ENCODE measurements at places on chromosomes 4 and X. TPM values are rescaled to one million over a fixed set of nuclear protein-coding genes. Genes with fewer than 3 reads are reported as not detected.
A peak's percentile ranks its signal among the peaks of the same experiment; 100 is the strongest.

- peak; percentile 38 for DNase-seq
- H3K4me3 ChIP-seq = peak within 1 kb of the TSS; percentile 83
- H3K4me1 ChIP-seq = peaks cover 12% of the 10 kb centered on the region
- H3K27ac ChIP-seq = peak within 1 kb of the TSS; percentile 84
- H3K36me3 ChIP-seq = peaks cover 21% of the 10 kb centered on the region
Observed at GRCh38 chrX:154436983-154437752, at the start of gene GDI1. Gene GDI1, plus strand, starts transcription at chrX:154437154. Its CDS starts 101 bp downstream, at chrX:154437255.

DNA sequence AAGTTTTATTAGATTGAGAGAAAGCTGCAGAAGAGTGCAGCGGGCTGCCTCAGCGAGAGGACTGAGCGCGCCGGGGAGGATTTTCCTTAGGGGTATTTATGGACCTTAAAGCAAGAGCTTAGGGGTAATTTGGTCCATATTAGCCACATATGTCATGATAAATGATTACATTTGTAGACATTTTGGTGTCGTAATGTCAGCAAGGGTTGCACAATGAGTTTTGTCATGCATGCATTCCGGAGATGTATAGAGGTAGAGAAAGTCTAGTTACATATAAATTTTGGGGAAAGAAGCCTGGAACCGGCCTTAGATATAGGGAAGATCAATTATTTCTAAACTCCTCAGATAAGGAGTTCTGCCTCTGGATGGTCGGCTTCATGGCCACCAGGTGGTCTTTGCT lies 10.0 kb downstream of the MGST2 start:
- no peak overlapping the region for H3K27ac ChIP-seq
- H3K36me3 ChIP-seq = peaks cover 14% of the 10 kb centered on the region
- H3K4me1 ChIP-seq = peaks cover 19% of the 10 kb centered on the region

DNA sequence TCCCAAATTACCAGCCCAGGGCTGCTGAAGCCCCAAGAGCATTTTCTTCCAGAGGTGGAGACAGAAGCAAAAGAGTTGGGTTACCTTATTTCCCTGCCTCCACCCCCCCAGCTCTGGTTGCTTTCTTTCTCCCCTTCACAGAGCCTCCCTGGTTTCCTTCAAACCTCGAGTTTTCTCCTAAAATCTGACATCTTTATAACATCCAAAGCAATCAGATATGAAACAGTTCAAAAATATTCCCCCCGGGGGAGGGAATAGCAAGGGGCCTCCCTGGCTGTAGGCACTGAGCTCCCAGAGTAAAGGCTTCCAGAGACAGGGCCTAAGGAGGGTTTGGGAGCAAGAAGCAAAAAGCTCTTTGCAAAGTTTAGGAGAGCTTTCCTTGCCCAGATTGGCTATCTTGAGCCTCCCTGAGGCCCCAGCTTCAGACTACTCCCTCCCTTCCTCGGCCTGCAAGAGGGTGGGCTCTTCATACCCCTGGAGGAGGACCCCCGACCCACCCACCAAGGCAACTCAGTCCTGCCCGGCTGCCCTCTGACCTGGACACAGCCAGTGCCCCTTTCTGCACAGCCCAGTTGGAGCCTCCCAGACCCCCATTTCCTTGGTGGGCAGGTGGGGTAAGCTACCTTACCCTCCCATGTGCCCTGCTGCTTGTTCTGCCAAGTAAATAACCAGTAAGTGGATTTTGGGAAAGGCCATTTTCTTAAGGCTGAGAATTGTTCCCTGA lies 7.6 kb downstream of the MAMLD1 start:
- peaks cover 83% of the 10 kb centered on the region for H3K27me3 ChIP-seq
- peaks cover 24% of the 10 kb centered on the region for H3K4me1 ChIP-seq
- no peaks in the 10 kb centered on the region for H3K36me3 ChIP-seq
- no peak overlapping the region for H3K4me3 ChIP-seq
- DNase-seq = no peak

DNA sequence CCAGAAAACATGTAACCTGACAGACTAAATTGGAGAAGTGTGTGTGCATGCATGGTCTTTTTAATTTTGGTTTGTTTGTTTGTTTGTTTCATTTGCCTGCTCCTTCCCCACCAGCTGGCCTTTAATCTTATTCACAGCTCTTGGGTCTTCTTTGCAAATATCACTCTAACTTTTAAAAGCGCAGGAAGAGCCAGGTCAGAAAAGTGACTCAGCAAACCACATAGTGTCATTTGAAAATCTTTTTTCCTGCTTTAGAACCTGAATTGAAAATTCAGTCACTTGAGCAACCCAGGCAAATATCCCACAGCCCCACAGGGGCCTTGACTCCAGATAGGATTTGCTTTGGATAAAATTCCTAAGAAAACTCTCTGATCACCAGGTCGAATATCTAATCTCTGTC lies 4.6 kb downstream of the TMEM255A start:
- peaks cover 57% of the 10 kb centered on the region for H3K4me1 ChIP-seq
- DNase-seq = no peak
- H3K27me3 ChIP-seq = peaks cover 78% of the 10 kb centered on the region

DNA sequence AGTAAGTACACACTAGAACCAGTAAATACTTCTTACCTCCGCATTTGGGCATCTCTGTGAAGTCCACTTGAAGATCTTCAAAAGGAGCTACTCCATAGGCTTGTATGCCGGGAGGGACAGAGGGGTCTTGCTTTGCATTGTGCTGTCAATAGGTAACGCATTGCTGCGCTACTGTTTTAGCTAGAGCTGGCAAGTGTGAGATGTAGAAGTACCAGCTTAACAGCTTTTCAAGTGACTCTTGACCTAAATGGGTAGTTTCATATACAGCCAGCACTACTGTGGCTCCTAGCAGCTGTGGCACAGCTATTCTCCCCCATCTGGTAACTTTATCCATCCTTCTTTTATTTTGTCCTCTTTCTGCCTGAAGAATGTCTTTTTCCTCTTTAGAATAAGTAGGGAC lies 205.3 kb upstream of the KLF8 start:
- no peak overlapping the region for H3K27ac ChIP-seq
- H3K36me3 ChIP-seq = no peaks in the 10 kb centered on the region
- no peak overlapping the region for H3K4me3 ChIP-seq
- H3K27me3 ChIP-seq = no peaks in the 10 kb centered on the region
- DNase-seq = no peak
- H3K4me1 ChIP-seq = peaks cover 13% of the 10 kb centered on the region

DNA sequence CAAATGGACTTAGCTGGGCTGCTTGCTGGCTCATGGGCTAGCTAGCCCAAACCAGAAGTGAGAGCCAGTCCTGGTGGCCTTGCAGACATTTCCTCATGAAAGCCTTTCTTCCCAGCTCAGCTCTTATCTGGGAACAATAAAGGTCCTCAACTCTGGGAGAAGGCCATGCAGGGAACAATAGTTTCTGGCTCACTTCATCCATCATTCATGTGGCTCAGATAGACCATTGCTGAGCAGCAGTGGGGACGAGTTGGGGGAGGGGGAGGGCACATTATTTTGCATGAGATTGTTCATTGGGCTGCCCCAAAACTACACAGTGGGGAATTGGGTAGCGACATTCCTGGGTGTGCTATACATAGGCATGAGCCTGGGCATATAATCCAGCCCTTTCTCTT lies 47.6 kb downstream of the NHSL2 start:
- H3K4me3 ChIP-seq = peak overlapping the region; percentile 29
- no peak for DNase-seq
- H3K36me3 ChIP-seq = no peaks in the 10 kb centered on the region
- H3K27ac ChIP-seq = peak overlapping the region; percentile 99

DNA sequence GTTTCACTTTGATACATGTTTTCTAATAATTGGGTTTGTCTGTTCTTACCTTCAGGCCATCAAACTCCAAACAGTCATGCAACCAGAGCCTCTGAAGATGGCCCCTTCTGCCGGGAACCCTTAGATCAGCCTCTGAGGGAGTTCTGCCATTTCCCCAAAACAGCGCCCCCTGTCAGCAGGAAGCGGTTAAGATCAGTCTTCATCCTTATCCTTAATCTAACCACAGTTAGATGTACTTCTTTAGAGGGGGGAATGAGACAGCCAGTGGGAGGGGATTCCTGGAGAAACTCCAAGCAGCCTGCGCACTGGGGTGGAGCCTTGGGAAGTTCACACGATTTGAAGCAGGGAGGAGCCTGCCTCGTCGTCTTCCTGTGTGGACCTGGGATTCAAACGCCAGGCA lies 185.4 kb downstream of the INPP4B start:
- peaks cover 41% of the 10 kb centered on the region for H3K36me3 ChIP-seq
- H3K27ac ChIP-seq = no peak overlapping the region
- DNase-seq = peak; percentile 29
- peaks cover 6% of the 10 kb centered on the region for H3K27me3 ChIP-seq

- H3K4me1 ChIP-seq = peaks cover 7% of the 10 kb centered on the region
- no peaks in the 10 kb centered on the region for H3K36me3 ChIP-seq
- DNase-seq = no peak
- peaks cover 30% of the 10 kb centered on the region for H3K27me3 ChIP-seq
Observed at GRCh38 chr4:75630937-75631329, 605 bp upstream of the CDKL2 start.

DNA sequence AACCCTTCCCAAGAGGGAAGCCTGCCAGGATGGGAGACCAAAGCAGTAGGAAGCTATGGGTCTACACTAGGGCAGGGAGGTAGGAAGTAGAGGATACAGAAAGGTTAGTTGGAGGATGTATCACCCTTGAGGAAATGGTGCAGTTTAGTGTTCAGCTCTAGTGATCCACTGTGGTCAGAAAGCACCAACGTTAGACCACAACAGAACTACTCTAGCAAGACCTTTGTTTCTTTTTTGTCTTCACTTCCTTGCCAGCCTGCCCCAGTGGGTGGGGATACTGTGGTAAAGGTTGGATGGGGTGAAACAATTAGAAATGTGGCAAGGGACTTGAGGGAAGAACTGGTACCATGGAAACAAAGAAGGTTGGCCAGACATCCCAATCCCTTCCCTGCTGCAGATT lies 83.3 kb downstream of the DDIT4L start:
- no peak overlapping the region for H3K4me3 ChIP-seq
- no peaks in the 10 kb centered on the region for H3K36me3 ChIP-seq
- no peak overlapping the region for H3K27ac ChIP-seq
- no peak for DNase-seq

DNA sequence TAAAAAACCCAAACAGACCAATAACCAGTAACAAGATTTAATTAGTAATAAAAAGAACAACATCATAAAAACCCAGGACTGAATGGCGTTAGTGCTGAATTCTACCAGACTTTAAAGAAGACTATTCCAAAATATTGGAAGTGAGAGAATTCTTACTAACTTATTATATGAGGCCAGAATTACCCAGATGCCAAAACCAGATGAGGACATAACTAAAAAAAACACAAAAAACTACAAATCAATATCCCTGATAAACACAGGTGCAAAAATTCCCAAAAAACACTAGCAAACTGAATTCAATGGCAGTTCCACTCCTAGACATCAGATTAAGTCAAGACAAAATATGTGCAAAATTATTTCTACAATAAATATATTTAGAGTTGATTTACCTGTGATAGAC lies 400.1 kb upstream of the PABPC4L start:
- DNase-seq = no peak
- H3K27ac ChIP-seq = no peak overlapping the region
- H3K4me1 ChIP-seq = 0 out of 2 replicates have a peak, but pooled peaks cover 3% of the 10 kb centered on the region
- no peaks in the 10 kb centered on the region for H3K27me3 ChIP-seq
- H3K36me3 ChIP-seq = peaks cover 8% of the 10 kb centered on the region

GRCh38 chr4:71732706-71733105 lies 51.2 kb downstream of the GC start:
- no peak overlapping the region for H3K4me3 ChIP-seq
- no peaks in the 10 kb centered on the region for H3K4me1 ChIP-seq
- no peak overlapping the region for H3K27ac ChIP-seq
- peaks cover 53% of the 10 kb centered on the region for H3K36me3 ChIP-seq
- H3K27me3 ChIP-seq = peaks cover 3% of the 10 kb centered on the region
- no peak for DNase-seq

DNA sequence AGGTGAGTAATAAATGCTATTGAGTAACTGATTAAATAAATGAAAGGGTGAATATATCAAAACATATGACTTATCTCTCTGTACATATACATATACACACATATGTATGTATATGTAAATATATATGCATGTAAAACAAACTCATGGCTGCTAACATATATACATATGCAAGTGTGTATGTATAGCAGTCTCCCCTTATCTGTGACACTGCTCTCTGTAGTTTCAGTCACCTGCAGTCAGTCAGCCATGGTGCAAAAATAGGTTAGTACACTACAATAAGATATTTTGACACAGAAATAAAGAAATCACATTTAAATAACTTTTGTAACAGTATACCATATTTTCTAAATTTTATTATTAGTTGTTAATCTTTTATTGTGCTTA lies 467.4 kb downstream of the EPHA5 start:
- H3K36me3 ChIP-seq = no peaks in the 10 kb centered on the region
- no peak overlapping the region for H3K4me3 ChIP-seq
- no peaks in the 10 kb centered on the region for H3K27me3 ChIP-seq
- no peak overlapping the region for H3K27ac ChIP-seq
- H3K4me1 ChIP-seq = no peaks in the 10 kb centered on the region

DNA sequence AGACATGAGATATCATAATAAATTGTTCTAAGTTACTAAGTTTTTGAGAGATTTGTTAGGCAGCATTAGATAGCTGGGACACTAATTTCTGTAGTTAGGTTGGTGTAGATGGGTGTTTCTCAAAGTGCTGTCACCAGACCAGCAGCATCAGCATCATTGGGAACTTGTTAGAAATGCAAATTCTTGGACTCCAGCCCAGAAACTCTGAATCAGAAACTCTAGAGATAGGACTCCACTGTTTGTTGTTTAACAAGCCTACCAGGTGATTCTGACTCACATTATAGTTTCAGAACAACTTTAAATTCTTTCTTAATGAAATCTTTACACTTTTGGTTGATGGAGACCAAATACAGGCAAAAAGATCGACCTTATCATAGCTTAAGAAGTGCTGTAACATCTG lies 173.7 kb downstream of the PABPC4L start:
- no peaks in the 10 kb centered on the region for H3K27me3 ChIP-seq
- no peak for DNase-seq
- no peak overlapping the region for H3K27ac ChIP-seq
- H3K36me3 ChIP-seq = no peaks in the 10 kb centered on the region

DNA sequence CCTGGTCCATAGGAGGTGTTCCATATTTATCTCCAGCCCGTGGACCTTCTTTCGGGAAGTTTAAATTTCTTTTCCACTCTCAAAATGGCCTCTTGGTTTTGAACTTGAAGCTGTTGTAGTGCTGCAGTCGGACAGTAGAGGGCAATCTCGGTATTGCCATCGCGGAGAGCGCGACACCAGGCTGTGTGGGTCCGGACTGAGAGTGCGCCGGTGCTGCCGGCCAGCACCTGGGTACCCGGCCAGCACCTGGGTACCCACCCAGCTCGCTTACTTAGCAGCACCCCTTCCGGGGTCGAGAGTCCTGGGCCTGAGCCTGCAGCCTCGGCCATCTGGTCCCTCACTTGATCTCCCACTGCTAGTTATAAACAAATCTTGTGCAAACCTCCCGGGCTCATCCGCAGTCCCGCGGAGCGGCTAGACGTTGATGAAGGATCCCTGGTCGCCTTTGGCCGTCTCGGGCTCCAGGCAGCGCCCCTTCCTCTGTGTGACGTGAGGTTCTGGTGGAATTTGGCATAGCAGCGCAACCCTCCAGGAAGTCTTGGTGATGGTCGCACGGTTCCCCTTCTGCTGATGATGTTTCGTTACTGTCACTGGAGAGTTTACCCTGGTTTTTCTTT lies 18.0 kb downstream of the FAM9A start:
- peak overlapping the region; percentile 45 for H3K27ac ChIP-seq
- DNase-seq = peak; percentile 63
- H3K4me1 ChIP-seq = peaks cover 18% of the 10 kb centered on the region
- H3K4me3 ChIP-seq = no peak overlapping the region
- H3K36me3 ChIP-seq = no peaks in the 10 kb centered on the region

RRH gene
- not detected for total RNA-seq

ZCCHC12 gene
- 0.94 TPM for total RNA-seq

CTAG1B gene
- not detected for total RNA-seq

NOX1 gene
- not detected for total RNA-seq

MAP7D2 gene
- total RNA-seq = 0.57 TPM

ARMCX1 gene
- total RNA-seq = 27.4 TPM

ARHGAP36 gene
- 0.09 TPM for total RNA-seq

FMR1NB gene
- total RNA-seq = not detected

SPANXN4 gene
- not detected for total RNA-seq

ARMCX2 gene
- 127 TPM for total RNA-seq

NXF2 gene
- total RNA-seq = not detected

All from WTC11 (cell line).